ENCODE measurements at places on chromosomes 4 and X.

DNA sequence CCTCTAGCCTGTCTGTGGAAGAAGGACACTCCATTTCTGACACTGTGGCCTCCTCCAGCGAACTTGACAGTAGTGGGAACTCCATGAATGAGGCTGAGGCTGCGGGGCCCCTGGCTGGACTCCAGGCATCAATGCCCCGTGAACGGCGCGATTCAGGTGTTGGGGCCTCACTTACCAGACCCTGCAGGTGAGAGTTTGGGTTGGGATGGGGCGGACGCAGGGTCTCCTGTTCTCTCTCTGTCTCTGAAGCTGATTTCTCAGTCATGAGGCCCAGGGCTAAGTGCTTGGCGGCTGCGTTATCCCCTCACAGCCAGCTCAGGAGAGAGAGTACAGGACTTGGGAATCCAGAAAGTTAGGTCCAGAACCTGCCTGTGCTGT lies 71.0 kb downstream of the STARD8 start:
- DNase-seq = no peak

- DNase-seq = peak; percentile 56
These were observed 4.7 kb upstream of the AMMECR1 start for GRCh38 chrX:110322603-110323002.

GRCh38 chr4:152434011-152434410 lies 101.9 kb downstream of the FBXW7 start:
- no peak for DNase-seq

GRCh38 chr4:125184116-125184515 lies 130.6 kb upstream of the FAT4 start:
- peak; percentile 8 for DNase-seq

DNA sequence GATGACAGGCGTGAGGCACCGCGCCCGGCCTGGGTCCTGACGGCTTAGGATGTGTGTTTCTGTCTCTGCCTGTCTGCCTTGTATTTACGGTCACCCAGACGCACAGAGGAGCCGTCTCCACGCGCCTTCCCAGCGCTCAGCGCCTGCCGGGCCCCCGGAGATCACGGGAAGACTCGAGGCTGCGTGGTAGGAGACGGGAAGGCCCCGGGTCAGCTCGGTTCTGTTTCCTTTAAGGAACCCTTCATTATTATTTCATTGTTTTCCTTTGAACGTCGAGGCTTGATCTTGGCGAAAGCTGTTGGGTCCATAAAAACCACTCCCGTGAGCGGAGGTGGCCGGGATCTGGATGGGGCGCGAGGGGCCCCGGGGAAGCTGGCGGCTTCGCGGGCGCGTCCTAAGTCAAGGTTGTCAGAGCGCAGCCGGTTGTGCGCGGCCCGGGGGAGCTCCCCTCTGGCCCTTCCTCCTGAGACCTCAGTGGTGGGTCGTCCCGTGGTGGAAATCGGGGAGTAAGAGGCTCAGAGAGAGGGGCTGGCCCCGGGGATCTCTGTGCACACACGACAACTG lies 1.3 kb downstream of the SHOX start:
- DNase-seq = no peak

- DNase-seq = no peak
These were observed 67.2 kb upstream of the HOPX start for GRCh38 chr4:56748271-56748670.

- no peak for DNase-seq
These were observed 16.8 kb upstream of the IGSF1 start for GRCh38 chrX:131305926-131306325.

DNA sequence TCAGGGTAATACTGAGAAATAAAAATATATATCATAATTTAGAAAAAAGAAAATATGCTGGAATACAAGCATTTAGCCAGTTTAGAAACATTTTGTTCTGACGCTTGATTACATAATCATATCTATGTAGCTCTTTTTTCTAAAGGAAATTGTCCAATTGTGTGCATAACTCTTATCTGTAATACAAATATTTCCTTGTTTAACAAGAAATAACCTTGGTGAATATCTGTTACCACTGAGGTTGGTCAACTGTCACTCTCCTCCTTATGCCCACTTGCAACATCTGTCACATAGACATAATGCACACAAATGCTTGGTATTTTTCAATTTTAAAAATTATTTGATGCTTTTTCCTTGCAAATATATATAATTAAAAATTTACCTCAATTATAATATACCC lies 609.7 kb downstream of the TLL1 start:
- DNase-seq = no peak

DNA sequence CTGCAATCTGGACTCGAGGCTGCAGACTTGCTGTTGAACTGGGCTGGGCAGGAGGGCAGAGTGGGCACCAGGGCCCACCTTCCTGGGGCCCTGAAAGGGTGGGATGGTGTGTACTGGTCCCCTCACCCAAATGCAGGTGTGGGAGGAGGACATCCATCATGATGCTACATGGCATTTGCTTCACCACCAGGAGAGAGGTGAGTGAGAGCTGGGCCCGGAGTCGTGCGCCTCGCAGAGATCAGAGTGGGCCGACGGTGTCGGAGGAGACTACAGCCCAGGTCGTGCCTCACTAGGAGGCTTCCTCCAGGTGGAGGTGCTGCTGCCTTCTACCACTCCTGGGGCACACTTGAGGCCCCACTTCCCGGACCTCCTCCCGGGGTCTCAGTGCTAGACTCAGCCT lies 50.3 kb downstream of the SCML1 start:
- no peak for DNase-seq

- DNase-seq = peak; percentile 10
These were observed 140.3 kb upstream of the CXCL13 start for GRCh38 chr4:77465271-77465670.

GRCh38 chrX:133849676-133850075 lies 135.7 kb downstream of the GPC3 start:
- peak; percentile 3 for DNase-seq

GRCh38 chr4:37872310-37872988 lies 18.4 kb upstream of the TBC1D1 start:
- no peak for DNase-seq

GRCh38 chr4:124938836-124939235 lies 226.3 kb upstream of the ANKRD50 start:
- no peak for DNase-seq

DNA sequence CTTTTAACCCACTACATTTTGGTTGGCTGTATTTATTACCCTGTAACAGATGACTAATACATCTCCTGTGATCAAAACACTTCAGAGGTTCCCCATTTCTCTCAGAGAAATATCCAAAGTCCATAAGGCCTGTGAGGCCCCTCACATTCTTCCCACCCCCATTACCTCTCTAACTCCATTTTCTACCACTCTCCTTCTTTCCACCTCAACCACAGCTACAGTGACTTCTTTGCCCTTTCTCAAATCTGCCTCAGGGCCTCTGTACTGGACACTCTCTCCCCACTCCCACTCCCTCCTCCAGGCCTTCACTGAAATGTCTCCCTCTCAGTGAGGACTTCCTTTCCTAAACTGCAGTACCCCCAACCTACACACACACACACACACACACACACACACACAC lies 8.4 kb upstream of the TMEM144 start:
- DNase-seq = no peak

GRCh38 chrX:47171996-47172395 lies 21.6 kb upstream of the UBA1 start:
- no peak for DNase-seq

- no peak for DNase-seq
These were observed 69.3 kb upstream of the IL2 start for GRCh38 chr4:122525865-122526264.

DNA sequence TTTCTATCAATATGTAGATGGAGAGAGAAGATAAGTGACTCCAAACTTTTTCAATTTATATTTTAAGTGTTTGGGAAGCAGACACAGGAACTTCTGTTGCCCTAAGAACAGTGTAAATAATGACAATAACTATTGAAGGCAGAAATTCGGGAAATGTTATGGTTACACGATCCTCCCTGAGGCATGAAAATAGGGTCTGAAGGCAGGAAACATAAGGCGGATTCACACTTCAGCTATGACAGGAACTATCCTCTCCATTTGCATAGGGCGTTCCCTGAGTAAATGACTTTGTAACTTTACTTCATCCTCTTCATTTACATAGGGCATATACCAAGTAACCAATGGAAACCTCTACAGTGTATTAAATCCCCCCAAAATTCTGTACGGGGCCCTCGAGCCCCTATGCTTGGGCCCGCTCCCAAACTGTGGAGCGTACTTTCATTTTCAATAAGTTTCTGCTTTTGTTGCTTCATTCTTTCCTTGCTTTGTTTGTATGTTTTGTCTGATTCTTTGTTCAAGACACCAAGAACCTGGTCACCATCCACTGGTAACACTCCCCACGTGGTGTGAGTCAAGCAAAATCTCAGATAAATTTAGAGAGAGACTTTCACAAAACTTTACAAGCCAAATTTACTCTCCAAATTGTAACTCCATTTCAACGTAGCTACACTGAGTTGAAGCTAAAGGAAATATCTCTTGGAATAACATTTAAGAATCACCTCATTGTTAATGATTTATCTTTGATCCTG lies 2504.3 kb downstream of the ARAP2 start:
- no peak for DNase-seq

- no peak for DNase-seq
These were observed 47.4 kb upstream of the ZNF518B start for GRCh38 chr4:10504570-10505179.

- DNase-seq = no peak
These were observed 672.5 kb upstream of the KLHL4 start for GRCh38 chrX:86845101-86845500.

GRCh38 chr4:184421533-184422155 lies 52.7 kb downstream of the IRF2 start:
- no peak for DNase-seq

DNA sequence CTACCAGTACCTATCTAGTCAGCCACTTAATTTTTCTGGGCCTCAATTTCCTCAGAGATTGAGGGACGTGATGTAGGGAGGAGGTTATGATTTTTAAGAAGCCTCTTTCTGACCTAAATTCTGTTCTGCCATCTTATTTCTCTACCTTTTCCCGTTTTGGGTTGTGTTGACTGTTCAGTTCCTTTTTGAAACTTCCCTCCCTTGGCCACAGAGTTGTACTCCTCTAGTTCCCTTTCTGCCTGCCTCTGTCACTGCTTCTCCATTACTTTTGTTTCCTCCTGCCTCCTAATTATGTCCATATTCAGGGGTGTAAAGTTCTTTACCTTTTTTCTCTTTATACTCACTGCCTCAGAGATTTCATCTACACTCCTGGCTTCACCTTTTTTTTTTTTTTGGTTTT lies 25.4 kb downstream of the CLCN5 start:
- DNase-seq = no peak

GRCh38 chr4:137923494-137923893 lies 318.7 kb downstream of the SLC7A11 start:
- no peak for DNase-seq

- peak; percentile 35 for DNase-seq
These were observed 7.0 kb downstream of the MTM1 start for GRCh38 chrX:150575419-150575814.

- peak; percentile 10 for DNase-seq
These were observed 42.1 kb downstream of the RHOH start for GRCh38 chr4:40238700-40239548.

DNA sequence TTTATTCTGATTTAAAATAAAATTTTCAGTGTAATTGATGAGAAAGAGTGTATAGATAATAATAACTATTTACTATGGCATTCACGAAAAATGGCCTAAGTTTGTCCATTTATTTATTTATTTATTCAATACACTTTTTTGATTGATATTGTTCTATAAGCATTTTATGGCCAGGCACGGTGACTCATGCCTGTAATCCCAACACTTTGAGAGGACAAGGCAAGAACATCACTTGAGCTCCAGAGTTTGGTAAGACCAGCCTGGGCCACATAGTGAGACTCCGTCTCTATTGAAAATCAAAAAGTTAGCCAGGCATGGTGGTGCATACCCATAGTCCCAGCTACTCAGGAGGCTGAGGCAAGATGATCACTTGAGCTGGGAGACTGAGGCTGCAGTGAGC lies 25.7 kb downstream of the GASK1B start:
- DNase-seq = no peak
